Activated naive CD8-positive, alpha-beta T cell treated with anti-CD3 and anti-CD28 coated beads, Interleukin-2, amount 10 ng/mL, durations not matched to agents 7 days and 5 days (primary cell): ENCODE measurements at places on chromosomes 16 and 17. TPM values are rescaled to one million over a fixed set of nuclear protein-coding genes. Genes with fewer than 3 reads are reported as not detected.

DNA sequence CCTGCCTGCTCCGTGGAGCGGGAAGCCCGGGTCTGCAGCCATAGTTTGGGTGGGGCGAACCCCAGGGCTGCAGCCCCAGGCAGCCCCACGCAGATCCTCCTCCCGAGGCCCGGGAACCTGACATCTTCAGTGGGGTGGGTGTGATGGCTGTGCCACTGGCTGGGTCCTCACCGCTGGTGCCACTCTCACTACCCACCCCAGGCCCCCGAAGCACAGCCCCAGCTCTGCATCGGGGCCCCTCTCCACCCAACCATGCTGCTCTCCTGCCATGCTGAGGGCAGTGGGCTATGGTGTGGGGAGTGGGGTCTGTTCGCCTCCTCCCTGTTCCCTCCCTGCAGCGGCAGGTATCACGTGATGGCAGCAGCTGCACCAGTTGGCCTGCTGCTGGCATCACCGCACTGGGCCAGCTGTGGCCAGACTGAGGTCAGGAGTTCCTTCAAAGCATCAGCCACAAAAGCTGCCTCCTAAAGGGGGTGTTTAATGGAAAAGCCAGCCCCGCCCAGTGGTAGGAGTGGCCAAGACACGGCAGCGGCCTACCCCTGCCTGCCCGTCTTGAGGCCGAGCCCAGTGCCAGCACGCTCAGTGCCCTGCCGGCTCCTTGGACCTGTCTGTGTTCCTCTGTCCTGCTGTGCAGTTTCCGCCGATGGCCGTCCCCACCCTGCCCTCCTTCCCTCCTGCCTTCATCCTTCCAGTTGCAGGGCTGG is 10.8 kb downstream of the KCTD5 start:
- H3K27ac ChIP-seq, result no peak overlapping the region
- H3K4me3 ChIP-seq, result no peak overlapping the region
- H3K4me1 ChIP-seq, result peaks cover 2% of the 10 kb centered on the region
- H3K27me3 ChIP-seq, result no peaks in the 10 kb centered on the region
- DNase-seq, result no peak

GRCh38 chr17:33178681-33179080 is 114.4 kb downstream of the ASIC2 start:
- DNase-seq, result no peak
- H3K27ac ChIP-seq, result no peak overlapping the region
- no peaks in the 10 kb centered on the region for H3K4me1 ChIP-seq
- no peaks in the 10 kb centered on the region for H3K36me3 ChIP-seq

- no peak overlapping the region for H3K4me3 ChIP-seq
- peaks cover 5% of the 10 kb centered on the region for H3K36me3 ChIP-seq
- H3K27me3 ChIP-seq, result no peaks in the 10 kb centered on the region
- no peak for DNase-seq
These were observed 27.6 kb downstream of the LDHD start for GRCh38 chr16:75088934-75089333.

- H3K4me1 ChIP-seq, result no peaks in the 10 kb centered on the region
- no peaks in the 10 kb centered on the region for H3K27me3 ChIP-seq
- no peaks in the 10 kb centered on the region for H3K36me3 ChIP-seq
- H3K27ac ChIP-seq, result no peak overlapping the region
- no peak overlapping the region for H3K4me3 ChIP-seq
- DNase-seq, result no peak
These were observed 51.5 kb downstream of the GNAO1 start for GRCh38 chr16:56242740-56243139.

DNA sequence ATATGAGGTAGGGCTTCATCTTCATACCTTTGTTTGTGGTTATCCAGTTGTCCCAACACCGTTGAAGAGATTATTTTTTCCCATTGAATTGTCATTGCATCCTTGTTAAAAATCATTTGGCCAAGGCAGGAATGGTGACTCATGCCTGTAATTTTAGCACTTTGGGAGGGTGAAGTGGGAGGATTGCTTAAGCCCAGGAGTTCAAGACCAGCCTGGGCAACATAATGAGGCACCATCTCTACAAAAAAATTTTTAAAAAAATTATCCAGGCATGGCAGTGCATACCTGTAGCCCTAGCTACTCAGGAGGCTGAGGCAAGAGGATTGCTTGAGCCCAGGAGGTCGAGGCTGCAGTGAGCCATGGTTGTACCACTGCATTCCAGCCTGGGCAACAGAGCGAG is 223.9 kb downstream of the TANC2 start:
- DNase-seq, result no peak
- no peak overlapping the region for H3K27ac ChIP-seq

- H3K27me3 ChIP-seq, result no peaks in the 10 kb centered on the region
- H3K4me3 ChIP-seq, result no peak overlapping the region
- H3K36me3 ChIP-seq, result peaks cover 39% of the 10 kb centered on the region
- H3K27ac ChIP-seq, result peak overlapping the region; percentile 47
These were observed 47.3 kb upstream of the CPNE2 start for GRCh38 chr16:57044931-57045693.

GRCh38 chr17:49987681-49988441 is 7.2 kb downstream of the DLX3 start:
- H3K4me3 ChIP-seq, result no peak overlapping the region
- peaks cover 2% of the 10 kb centered on the region for H3K4me1 ChIP-seq
- H3K36me3 ChIP-seq, result peaks cover under 1% of the 10 kb centered on the region
- H3K27me3 ChIP-seq, result peaks cover 48% of the 10 kb centered on the region

GRCh38 chr17:17017343-17018014 is 24.8 kb upstream of the MPRIP start:
- H3K27me3 ChIP-seq, result peaks cover 5% of the 10 kb centered on the region
- H3K36me3 ChIP-seq, result no peaks in the 10 kb centered on the region
- no peak for DNase-seq
- H3K4me1 ChIP-seq, result peaks cover 18% of the 10 kb centered on the region

DNA sequence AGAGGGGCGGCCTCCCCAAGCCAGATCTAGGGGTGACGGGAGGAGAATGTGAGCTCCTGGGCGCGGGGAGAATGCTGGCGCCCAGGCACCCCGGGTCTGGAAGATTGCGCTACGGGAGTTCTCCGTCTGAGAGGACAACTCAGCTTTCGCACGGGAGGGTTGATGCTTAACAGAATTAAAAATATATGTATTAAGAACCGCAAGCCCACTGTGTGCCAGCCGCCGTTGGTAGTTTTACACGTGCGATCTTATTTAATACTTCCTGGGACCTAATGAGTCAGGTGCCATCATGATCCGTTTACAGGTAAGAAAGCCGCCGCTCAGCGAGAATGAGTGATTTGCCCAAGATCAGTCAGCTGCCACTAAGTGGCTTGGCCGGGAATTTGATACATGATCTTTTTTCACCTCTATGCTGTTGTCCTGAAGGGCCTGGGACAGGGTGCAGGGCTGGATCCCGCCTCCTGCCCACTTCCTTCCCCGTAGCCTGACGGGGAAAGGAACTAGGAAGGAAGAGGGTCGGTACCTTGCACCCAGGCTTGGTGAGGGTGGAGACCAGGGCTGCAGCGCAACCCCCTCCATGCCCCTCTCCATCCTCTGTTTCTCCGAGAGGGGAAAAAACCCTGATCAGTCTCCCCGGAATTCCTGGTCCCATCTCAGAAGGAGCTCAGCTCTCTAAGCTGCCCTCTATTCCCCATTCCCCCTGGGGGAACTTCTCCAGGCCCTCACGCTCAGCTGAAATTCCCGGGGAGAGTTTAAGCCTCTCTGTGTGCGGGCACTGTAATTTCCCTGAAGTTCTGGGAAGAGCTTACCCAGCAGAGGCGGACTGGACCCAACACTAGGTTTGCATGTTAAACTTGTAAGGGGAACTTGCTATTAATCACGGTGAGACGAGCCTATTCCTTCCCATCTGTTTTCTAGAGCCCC is 983 bp downstream of the VAT1L start:
- no peaks in the 10 kb centered on the region for H3K36me3 ChIP-seq
- peaks cover 51% of the 10 kb centered on the region for H3K27me3 ChIP-seq
- no peaks in the 10 kb centered on the region for H3K4me1 ChIP-seq

DNA sequence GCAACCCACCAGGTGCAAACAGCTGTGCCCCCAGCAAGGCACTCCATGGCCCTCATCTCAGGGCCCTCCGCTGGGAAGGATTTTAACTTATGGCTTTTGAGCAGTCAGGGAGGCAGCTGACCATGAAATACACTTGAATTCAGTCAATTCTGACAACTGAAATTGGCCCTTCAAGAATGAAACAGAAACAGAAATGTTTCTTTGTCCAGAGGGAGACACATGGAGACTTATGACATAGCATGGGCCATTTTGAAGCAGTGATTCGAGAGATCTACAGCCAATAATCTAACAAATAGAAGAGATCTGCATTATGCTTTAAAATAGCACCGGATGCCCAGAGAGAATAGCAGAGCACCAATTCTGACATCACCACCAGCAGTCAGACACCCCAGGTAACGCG is 7.5 kb downstream of the CACNG1 start:
- H3K27ac ChIP-seq, result no peak overlapping the region
- no peak overlapping the region for H3K4me3 ChIP-seq
- H3K4me1 ChIP-seq, result no peaks in the 10 kb centered on the region
- H3K27me3 ChIP-seq, result peaks cover 3% of the 10 kb centered on the region
- DNase-seq, result no peak

- H3K4me3 ChIP-seq, result no peak overlapping the region
- H3K36me3 ChIP-seq, result no peaks in the 10 kb centered on the region
- no peak overlapping the region for H3K27ac ChIP-seq
- no peaks in the 10 kb centered on the region for H3K27me3 ChIP-seq
These were observed 32.0 kb downstream of the TBX4 start for GRCh38 chr17:61484174-61484573.

GRCh38 chr16:50274326-50275097 is 8.2 kb downstream of the ADCY7 start:
- peak overlapping the region; percentile 93 for H3K4me3 ChIP-seq
- no peaks in the 10 kb centered on the region for H3K27me3 ChIP-seq
- peak; percentile 77 for DNase-seq
- peaks cover 21% of the 10 kb centered on the region for H3K36me3 ChIP-seq

GRCh38 chr17:30379303-30379902 is 676 bp downstream of the CPD start:
- H3K4me1 ChIP-seq, result peaks cover 50% of the 10 kb centered on the region
- H3K27me3 ChIP-seq, result peaks cover 2% of the 10 kb centered on the region
- no peaks in the 10 kb centered on the region for H3K36me3 ChIP-seq
- peak; percentile 55 for DNase-seq
- peak overlapping the region; percentile 87 for H3K4me3 ChIP-seq

- DNase-seq, result no peak
- no peaks in the 10 kb centered on the region for H3K36me3 ChIP-seq
- peaks cover 9% of the 10 kb centered on the region for H3K4me1 ChIP-seq
- H3K27ac ChIP-seq, result no peak overlapping the region
These were observed 12.5 kb upstream of the SLC4A1 start for GRCh38 chr17:44280392-44280937.

DNA sequence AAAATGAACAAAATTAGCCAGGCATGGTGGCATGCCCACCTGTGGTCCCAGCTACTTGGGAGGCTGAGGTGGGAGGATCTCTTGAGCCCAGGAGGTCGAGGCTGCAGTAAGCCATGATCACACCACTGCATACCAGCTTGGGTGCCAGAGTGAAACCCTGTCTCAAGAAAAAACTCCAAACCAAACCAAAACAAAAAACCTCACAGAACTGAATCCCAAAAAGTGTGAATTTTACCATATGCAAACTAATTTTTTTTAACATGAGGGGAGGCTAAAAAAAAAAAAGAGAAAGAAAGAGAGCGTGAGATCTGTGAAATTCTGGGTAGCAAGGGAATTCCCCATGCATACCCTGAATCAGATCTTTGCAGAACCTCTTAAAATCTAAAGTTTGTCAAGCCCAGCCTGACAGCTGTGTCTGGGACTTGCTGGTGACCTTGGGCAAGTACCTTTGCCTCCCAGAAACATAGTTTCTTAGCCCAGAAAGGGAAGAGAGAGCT is 17.1 kb upstream of the CDH1 start:
- no peak overlapping the region for H3K4me3 ChIP-seq
- no peaks in the 10 kb centered on the region for H3K4me1 ChIP-seq
- DNase-seq, result no peak
- H3K36me3 ChIP-seq, result peaks cover 2% of the 10 kb centered on the region

GRCh38 chr16:77437859-77438258 is 3.0 kb upstream of the ADAMTS18 start:
- H3K4me1 ChIP-seq, result no peaks in the 10 kb centered on the region
- H3K27ac ChIP-seq, result no peak overlapping the region
- H3K4me3 ChIP-seq, result no peak overlapping the region
- no peaks in the 10 kb centered on the region for H3K36me3 ChIP-seq

GRCh38 chr17:6530324-6530920 is 25.9 kb downstream of the PITPNM3 start:
- H3K4me3 ChIP-seq, result no peak overlapping the region
- DNase-seq, result no peak
- H3K27me3 ChIP-seq, result peaks cover 5% of the 10 kb centered on the region
- H3K36me3 ChIP-seq, result no peaks in the 10 kb centered on the region
- H3K4me1 ChIP-seq, result no peaks in the 10 kb centered on the region

GRCh38 chr17:75288770-75289114 is 491 bp downstream of the SLC25A19 start:
- H3K27ac ChIP-seq, result peak overlapping the region; percentile 100
- H3K4me1 ChIP-seq, result peaks cover 15% of the 10 kb centered on the region
- no peak for DNase-seq
- peak overlapping the region; percentile 97 for H3K4me3 ChIP-seq
- H3K27me3 ChIP-seq, result no peaks in the 10 kb centered on the region

GRCh38 chr16:63461248-63461841 is 1425.1 kb upstream of the CDH8 start:
- H3K4me3 ChIP-seq, result no peak overlapping the region
- DNase-seq, result no peak
- no peaks in the 10 kb centered on the region for H3K27me3 ChIP-seq
- H3K27ac ChIP-seq, result no peak overlapping the region
- H3K4me1 ChIP-seq, result no peaks in the 10 kb centered on the region
- H3K36me3 ChIP-seq, result no peaks in the 10 kb centered on the region

The TBX6 gene
- 2.4 TPM for total RNA-seq

The LLGL1 gene
- 21.6 TPM for total RNA-seq

The MEIOB gene
- not detected for total RNA-seq

The RNF157 gene
- 110 TPM for total RNA-seq

The SMIM22 gene
- not detected for total RNA-seq

The SRL gene
- total RNA-seq, result not detected

The ITGA2B gene
- 0.34 TPM for total RNA-seq

The ABCC3 gene
- total RNA-seq, result 0.77 TPM

The ABCA8 gene
- total RNA-seq, result not detected

The KAT8 gene
- 72.9 TPM for total RNA-seq
